ENCODE measurements at places on chromosomes 7 and 10. TPM values are rescaled to one million over a fixed set of nuclear protein-coding genes. Genes with fewer than 3 reads are reported as not detected.

DNA sequence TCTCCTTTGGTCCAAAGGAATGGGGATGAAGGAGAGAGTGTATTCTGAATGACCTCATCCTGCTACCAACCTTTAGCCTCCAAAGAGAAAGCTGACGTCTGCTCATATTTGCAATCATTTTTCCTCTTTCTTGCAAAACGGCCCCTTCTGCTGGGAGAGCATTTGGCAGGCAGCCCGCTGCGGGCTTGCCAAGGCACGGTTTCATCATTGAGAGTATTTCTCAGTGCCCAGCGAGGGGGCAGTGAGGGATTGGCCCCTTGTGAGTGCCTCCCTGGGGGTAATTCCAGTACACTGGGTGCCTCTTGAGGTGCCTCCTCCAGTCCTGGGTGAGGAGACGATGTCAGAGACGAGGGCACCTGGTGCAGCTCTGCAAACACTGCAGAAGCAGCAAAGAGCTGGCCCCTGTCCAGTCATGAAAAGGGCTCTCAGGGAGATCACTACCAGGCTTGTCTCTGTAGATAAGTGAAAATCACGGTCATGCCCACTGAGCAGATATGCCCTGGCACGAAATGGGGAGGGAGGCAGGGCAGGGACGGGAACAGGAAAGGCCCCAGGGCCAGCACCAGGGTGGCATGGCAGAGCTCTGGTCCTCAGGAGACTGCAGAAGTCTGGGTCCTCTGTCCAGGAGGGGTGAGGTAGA, 48.7 kb upstream of the SHH start:
- H3K27ac ChIP-seq, result no peak overlapping the region
- DNase-seq, result no peak
- no peaks in the 10 kb centered on the region for H3K36me3 ChIP-seq

GRCh38 chr7:47000561-47000960, 581.4 kb downstream of the TNS3 start:
- no peaks in the 10 kb centered on the region for H3K36me3 ChIP-seq

- no peak for DNase-seq
- no peaks in the 10 kb centered on the region for H3K4me1 ChIP-seq
- H3K27ac ChIP-seq, result no peak overlapping the region
- H3K4me3 ChIP-seq, result no peak overlapping the region
- H3K27me3 ChIP-seq, result no peaks in the 10 kb centered on the region
Observed at GRCh38 chr10:23614483-23614882, 175.6 kb downstream of the OTUD1 start.

- H3K4me1 ChIP-seq, result peaks cover 3% of the 10 kb centered on the region
- no peak for DNase-seq
- H3K27me3 ChIP-seq, result no peaks in the 10 kb centered on the region
- no peak overlapping the region for H3K4me3 ChIP-seq
- no peaks in the 10 kb centered on the region for H3K36me3 ChIP-seq
Observed at GRCh38 chr10:92569071-92569470, 4.8 kb downstream of the IDE start.

GRCh38 chr7:84509522-84509921, 314.9 kb upstream of the SEMA3A start:
- H3K27ac ChIP-seq, result no peak overlapping the region
- no peaks in the 10 kb centered on the region for H3K36me3 ChIP-seq
- DNase-seq, result no peak
- H3K27me3 ChIP-seq, result no peaks in the 10 kb centered on the region
- H3K4me3 ChIP-seq, result no peak overlapping the region

Gene LIPK
- not detected for total RNA-seq

Gene GIMAP5
- total RNA-seq, result not detected

Gene PYROXD2
- total RNA-seq, result 4.2 TPM

Gene PVRIG
- total RNA-seq, result not detected

Gene EMX2
- total RNA-seq, result not detected

Gene GNGT1
- 0.26 TPM for total RNA-seq
